ENCODE measurements at places on chromosomes 16 and 17.
A peak's percentile ranks its signal among the peaks of the same experiment; 100 is the strongest.

DNA sequence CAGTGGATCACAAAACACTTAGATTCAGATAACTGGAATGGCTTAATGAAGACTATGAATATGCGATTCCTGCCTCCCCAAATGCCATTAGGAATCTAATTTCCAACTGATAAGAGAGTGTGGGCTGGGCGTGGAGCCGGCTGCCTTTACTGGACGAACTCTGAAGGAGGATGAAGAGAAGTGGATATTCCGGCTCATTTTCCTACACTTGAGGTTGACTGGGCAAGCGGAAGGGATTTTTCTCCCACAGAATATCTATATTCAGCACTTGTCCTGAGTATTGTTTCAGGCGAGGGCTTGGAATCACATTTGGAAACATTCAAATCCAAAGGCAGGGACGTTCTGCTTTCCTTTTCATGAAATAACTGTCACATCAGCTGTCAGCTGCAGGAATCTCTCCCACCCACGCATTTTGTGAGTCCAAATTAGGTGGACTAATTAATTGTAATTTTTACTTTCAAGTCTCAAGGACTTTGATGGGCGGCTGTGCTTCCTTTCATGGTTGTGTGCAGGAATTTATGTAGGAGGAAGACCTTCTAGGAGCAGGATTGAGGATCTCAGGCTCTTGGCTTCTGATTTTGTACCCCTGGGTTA, 138.5 kb downstream of the PITPNC1 start:
- no peak for DNase-seq

DNA sequence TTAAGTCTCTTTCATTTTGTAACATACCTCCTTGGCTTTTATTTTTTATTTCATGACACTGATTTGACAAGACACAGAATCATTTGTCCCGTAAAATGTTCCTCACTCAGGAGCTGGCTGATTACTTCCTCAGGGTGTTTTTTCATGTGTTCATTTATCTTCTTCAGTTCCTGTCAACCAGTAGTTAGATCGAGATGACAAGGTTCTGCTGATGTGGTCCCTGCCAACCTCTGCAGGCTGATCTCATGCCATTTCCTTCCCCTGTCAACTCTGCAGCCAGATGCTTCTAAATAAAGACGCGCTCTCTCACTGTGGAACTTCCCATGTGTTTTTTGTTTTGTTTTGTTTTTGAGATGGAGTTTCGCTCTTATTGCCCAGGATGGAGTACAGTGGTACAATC, 8.1 kb upstream of the CXCL16 start:
- no peak for DNase-seq

- no peak for DNase-seq
Measured at GRCh38 chr17:76102944-76103273, 678 bp downstream of the EXOC7 start.

DNA sequence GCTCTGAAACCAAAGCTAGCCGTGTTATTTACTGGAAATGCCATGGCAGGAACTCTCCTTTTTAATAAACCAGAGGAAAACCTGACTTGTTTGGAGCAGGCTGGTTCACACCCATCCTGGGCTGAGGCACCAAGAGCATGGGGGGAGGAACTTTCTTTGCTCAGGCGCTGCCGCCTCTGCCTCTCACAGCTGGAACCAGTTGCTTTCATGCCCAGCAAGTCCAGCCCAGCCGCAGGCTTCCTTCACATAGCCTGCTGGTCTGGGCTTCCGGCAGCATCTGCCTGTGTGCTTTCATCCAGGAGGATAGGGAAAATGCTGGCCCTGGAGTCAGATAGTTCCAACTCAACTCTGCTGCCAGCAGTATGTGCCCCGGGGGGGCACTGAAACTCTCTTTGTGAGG, 88.1 kb upstream of the ASIC2 start:
- DNase-seq = no peak

GRCh38 chr17:18185832-18186626, 2.4 kb downstream of the ALKBH5 start:
- no peak for DNase-seq

- peak; percentile 23 for DNase-seq
Measured at GRCh38 chr16:29663807-29664090, 702 bp downstream of the SPN start.

Data from effector memory CD8-positive, alpha-beta T cell (primary cell).